Activated T-cell treated with anti-CD3 and anti-CD28 coated beads, Interleukin-2, amount 50 U/mL, for 72 hours (primary cell): ENCODE measurements at places on chromosomes 5 and 9.

- no peak for DNase-seq
These were observed 138.1 kb upstream of the DMRT1 start for GRCh38 chr9:703392-703791.

DNA sequence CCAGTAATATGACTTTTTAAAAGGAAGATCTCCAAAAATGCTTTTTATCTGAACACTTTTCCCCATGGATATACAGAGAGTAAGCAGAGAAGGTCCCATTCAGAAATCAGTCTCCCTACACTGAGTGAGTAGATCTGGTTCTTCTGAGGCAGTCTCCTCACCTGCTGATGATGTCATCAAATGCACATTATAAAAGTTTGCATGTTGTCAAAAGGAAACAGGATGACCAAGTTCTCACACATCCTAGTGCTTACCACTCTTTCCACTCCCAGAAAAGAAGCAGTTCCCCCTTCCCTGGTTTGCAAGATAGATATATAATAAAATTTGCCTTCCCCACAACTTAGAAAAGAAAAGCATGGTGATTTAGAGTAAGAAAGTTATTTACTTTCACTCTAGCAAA is 180.5 kb downstream of the RAB3C start:
- DNase-seq = no peak

- no peak for DNase-seq
These were observed 164.1 kb upstream of the MPDZ start for GRCh38 chr9:13443346-13444244.

- no peak for DNase-seq
These were observed 34.7 kb upstream of the IL6ST start for GRCh38 chr5:56029457-56029856.

GRCh38 chr9:84493284-84493947 is 152.9 kb upstream of the SLC28A3 start:
- DNase-seq = no peak

GRCh38 chr5:163877865-163878264 is 372.4 kb downstream of the MAT2B start:
- no peak for DNase-seq
